ENCODE measurements at places on chromosomes 3 and 15.

DNA sequence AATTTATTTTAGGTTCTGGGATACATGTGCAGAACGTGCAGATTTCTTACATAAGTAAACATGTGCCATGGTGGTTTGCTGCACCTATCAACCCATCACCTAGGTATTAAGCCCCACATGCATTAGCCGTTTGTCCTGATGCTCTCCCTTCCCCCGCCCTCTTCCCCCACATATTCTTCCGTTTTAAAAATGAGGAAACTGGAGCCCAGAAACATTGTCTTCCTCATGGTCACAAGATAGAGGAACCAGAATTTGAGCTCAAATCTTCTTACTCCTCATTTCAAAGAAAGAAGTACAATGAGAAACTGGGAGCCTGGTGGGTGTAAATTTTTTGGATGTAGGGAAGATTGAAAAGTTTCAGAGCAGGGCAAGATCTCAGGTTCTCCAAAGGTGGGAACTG lies 56.1 kb upstream of the USP3 start:
- DNase-seq = no peak

GRCh38 chr15:82730022-82730530 lies 20.4 kb upstream of the AP3B2 start:
- no peak for DNase-seq

- DNase-seq = peak; percentile 56
These were observed 2.9 kb downstream of the PHC3 start for GRCh38 chr3:170178651-170179050.

DNA sequence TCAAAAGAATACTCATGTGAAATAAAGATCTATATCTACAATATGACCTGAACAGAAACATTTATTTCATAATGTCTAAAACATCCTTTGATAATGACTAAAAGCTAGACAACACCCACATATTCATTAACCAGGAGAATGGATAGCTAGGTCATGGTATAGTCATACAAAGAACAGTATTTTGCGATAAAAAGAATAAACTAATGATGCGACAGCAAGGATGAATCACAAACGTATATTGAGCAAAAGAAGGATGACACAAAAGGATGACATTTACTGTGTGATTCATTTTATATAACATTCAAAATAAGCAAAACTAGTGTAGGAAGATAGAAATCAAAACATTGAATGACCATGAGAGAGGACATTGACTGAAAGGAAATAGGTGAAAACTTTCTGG lies 1233.1 kb downstream of the OTOL1 start:
- no peak for DNase-seq

DNA sequence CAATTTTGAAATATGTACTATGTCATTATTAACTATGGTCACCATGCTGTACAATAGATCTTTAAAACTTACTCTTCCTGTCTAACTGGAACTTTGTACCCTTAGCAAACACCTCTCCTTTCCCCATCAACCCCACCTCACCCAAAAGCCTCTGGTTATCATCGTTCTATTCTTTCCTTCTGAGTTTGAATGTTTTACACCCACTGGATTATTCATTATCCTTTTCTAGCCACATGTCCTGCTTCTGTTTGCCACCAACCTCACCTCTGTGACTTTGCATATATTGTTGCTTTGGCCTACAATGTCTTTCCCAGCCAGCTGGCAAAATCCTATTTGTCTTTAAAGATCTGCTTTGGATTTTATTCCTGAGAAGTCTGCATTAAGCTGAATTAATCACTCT lies 102.6 kb upstream of the TSPAN3 start:
- DNase-seq = no peak

GRCh38 chr15:71444032-71444810 lies 328.9 kb downstream of the THSD4 start:
- DNase-seq = no peak

GRCh38 chr15:58545307-58546065 lies 113.7 kb downstream of the LIPC start:
- no peak for DNase-seq

- no peak for DNase-seq
These were observed 3.5 kb downstream of the TKT start for GRCh38 chr3:53252096-53252946.

GRCh38 chr15:60020736-60021135 lies 16.6 kb downstream of the FOXB1 start:
- no peak for DNase-seq

GRCh38 chr3:173553635-173554280 lies 156.2 kb downstream of the NLGN1 start:
- no peak for DNase-seq

GRCh38 chr3:122260206-122260605 lies 64.8 kb upstream of the CSTA start:
- no peak for DNase-seq

- no peak for DNase-seq
These were observed 25.2 kb downstream of the GOLGA6D start for GRCh38 chr15:75307778-75308390.

DNA sequence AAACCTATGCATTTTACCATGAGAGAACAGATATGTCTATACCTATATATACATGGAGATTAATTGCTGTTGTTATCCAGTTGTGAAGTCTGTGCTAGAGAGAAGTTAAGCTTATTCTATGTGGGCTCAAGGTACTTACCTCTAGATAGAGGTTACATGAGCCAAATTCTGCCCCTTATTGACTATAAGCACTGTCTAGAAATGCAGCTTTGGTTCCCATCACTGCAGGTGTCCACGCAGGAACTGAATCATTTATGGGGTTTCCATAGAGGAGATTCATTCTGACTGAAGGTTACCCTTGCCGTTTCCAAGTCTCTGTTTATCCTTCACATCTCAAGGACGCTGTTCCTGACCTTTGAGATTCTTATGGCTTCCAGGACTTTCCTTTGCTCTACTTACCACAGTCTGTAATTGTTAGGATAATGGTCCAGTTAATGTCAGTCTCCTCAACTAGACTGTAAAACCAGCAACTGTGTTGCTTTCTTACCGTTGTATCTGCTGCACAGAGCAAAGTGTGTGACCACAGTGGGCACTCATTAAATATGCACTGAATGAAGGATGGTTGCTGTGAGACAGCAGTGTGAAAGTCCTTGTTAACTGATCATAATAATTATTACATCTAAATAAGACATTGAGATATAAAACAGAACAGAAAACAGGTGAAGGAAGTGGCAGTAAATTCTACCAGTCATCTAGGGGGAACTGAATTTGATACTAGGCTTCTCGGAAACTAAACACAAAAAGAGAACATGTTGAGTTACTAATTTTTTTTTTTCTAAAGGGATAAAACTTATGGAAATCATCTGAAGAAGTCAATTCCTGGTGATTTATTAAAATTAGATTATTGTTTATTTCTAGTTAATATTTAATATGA lies 44.0 kb upstream of the BCL6 start:
- DNase-seq = no peak

- DNase-seq = no peak
These were observed 344.9 kb downstream of the LRRC3B start for GRCh38 chr3:26967501-26967900.

- DNase-seq = no peak
These were observed 205.3 kb downstream of the CTNNB1 start for GRCh38 chr3:41404582-41404981.

DNA sequence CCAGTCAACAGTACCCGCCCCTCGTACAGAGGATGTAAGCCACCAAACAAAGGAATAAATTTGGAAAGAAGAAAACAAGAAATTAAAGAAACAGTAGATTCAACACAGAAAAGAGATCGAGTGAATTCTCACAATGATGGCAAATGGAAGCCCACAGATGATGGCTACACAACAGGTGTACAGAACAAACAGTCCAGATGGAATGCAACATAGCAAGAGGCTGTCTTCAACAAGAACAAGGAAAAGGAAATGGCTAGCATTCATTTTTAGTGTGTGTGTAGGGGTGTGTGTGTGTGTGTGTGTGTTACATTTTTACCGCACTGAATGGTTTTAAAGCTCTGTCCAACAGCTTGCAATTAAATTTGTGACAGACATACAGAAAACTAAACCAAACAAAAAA lies 12.9 kb downstream of the NEDD4 start:
- no peak for DNase-seq

DNA sequence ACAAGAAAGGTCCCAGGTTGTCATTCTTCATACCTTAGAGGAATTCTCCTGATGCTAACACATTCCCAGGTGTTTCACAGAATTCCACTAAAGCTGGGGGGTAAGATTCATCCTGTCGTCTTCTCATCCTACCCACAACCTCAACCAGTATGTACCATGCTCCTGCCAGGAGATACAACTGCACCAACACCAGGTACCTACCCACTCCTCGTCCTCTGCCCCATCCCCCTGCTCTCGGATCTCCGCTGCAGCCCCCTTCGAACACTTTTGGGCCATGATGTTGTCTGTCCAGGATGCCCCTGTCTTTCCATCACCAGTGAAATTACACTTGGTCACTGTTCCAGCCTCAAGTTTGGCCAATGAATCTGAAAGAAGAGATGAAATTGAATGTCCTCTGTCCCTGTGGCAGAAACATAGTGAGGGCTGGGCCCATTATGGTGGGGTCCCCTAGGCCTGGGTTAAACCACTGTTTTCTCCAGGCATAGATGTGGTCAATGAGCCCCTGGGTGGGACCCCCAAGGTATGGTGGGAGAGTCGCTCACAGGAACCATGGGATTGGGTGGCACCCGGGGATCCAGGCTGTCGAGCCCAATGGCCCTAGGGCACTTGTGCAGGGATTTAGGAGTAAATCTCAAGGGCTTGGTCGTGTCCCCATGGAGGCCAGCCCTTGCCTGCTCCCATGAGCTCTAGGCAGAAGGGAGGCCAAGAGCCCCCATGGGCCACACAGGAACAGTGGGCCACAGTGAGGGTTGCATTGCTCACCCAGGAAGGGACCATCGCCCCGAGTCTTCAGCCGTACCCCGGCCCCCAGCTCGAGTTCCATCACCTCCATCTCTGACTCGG lies 9.4 kb upstream of the AP3S2 start:
- no peak for DNase-seq

DNA sequence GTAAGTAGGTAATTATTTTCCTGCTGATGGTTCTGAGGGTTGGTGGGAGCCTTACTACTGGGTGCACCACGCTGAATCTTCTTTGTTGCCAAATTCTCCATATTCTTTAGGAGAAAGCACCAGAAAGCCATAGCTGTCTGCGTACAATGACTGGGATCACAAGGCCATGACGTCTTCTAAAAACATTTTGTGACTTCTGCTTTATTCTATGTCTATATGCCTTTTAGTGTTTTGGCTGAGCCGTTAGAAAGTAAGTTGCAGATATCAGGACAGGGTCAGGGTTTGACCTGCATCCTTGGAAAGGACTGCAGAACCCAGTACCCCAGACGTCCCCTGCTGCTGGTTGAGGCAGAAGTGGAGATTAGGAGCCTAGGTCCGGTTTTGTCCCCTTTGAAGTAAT lies 95.6 kb downstream of the DNASE1L3 start:
- DNase-seq = no peak

- DNase-seq = no peak
These were observed 271.9 kb downstream of the SUCLG2 start for GRCh38 chr3:67382536-67382935.

GRCh38 chr15:40229316-40229715 lies 9.5 kb upstream of the PAK6 start:
- DNase-seq = no peak

DNA sequence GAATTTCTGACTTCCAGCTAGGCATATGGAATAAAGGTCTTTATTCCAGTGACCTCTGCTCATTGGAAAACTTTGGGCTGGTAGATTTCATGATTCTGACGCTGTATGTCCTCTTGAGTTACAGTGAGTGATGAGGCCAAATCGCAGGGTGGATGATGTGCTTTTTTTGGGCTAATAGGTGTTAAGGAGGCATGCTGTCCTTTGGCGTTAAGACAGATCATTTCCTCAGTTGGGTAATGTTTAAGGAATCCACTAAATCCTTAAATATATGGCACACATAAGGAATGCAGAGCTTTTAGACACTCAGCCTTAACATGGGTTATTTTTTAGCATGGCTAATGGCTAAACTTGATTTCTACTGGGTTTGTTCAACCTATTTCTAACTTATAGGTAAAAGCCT lies 87.9 kb downstream of the LPP start:
- DNase-seq = no peak

DNA sequence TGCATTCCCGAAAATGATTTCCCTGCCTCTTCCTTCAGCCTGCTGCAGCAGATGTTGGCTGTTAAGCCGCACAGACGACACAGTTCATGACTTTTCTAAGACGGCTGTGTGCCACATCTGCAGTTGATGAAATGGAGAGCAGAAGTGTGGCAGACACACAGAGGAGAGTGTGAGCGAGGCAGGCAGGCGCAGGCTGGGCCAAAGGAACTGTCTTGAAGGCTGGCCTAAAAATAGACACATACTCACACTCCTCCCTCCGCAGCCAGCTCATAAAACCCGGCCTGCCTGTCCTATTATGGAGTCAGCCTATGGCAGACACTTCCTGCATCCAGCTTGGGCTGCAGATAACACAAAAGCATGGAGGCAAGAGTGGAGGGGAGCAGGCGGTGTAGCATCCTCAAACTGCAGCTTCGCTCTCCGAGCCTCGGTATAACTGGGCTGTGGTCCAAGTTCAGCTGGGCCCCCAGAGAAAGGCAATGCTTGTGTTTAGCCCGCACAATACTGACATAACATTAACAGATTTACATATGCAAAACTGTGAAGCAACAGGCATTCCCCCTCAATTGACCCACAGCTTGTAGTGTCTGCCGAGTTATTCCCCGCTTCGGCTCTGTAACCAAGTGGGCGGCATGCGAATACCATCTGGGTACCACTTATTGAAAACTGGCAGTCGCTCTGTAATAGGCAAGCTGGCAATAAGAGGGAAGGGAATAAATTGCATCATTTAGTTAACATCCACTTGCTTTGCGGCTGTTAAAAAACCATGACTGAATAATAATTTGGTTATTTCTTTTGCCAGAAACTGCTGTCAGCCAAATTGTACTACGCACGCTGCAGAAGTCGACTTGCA lies 40.8 kb downstream of the FOXP1 start:
- peak; percentile 53 for DNase-seq

DNA sequence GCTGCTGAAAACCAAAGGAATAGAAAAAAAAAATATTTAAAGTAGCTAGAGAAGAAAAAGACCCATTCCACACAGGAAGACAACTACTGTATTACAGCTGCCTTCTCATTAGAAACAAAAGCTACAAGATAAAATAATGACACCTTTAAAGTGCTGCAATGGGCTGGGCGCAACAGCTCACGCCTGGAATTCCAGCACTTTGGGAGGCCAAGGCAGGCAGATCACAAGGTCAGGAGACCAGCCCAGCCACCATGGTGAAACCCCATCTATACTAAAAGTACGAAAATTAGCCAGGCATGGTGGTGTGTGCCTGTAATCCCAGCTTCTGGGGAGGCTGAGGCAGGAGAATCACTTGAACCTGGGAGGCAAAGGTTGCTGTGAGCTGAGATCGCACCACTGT lies 31.0 kb downstream of the TRPM7 start:
- DNase-seq = no peak

GRCh38 chr15:89822611-89822950 lies 7.9 kb upstream of the ANPEP start:
- no peak for DNase-seq

GRCh38 chr3:157531771-157532170 lies 28.6 kb upstream of the VEPH1 start:
- no peak for DNase-seq

GRCh38 chr3:17905996-17906395 lies 163.6 kb upstream of the TBC1D5 start:
- DNase-seq = no peak
